Fibroblast of skin of right biceps (primary cell): ENCODE measurements at places on chromosomes 16 and 17.
A peak's percentile ranks its signal among the peaks of the same experiment; 100 is the strongest.

DNA sequence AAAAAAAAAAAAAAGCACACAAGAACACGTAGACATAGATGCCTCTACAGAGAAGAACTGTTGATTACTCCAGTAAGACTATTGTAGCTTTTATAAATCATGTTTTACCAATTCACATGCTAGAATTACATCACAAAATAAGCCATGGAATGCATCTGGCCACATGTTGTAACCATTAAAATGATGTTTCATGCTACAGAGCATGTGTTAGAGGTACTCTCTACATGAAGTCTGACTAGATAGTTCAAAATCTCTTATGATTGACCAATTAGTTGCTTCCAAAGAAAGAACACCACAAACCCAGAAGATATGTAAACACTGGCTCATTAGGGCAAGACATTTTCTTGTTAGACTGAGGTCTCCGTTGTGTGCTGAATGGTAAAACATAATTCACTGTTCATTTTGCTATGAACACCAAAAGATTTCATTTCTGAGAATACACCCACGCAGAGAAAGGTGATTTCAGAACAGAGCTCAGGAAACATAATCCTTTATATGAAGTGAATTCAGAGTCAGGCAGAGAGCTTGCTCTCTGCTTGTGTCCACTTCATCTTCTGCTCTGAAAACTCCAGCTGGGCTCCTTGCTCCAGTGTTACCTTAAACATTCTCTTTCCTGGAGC, 411.4 kb upstream of the SOX9 start:
- DNase-seq, result peak; percentile 44

DNA sequence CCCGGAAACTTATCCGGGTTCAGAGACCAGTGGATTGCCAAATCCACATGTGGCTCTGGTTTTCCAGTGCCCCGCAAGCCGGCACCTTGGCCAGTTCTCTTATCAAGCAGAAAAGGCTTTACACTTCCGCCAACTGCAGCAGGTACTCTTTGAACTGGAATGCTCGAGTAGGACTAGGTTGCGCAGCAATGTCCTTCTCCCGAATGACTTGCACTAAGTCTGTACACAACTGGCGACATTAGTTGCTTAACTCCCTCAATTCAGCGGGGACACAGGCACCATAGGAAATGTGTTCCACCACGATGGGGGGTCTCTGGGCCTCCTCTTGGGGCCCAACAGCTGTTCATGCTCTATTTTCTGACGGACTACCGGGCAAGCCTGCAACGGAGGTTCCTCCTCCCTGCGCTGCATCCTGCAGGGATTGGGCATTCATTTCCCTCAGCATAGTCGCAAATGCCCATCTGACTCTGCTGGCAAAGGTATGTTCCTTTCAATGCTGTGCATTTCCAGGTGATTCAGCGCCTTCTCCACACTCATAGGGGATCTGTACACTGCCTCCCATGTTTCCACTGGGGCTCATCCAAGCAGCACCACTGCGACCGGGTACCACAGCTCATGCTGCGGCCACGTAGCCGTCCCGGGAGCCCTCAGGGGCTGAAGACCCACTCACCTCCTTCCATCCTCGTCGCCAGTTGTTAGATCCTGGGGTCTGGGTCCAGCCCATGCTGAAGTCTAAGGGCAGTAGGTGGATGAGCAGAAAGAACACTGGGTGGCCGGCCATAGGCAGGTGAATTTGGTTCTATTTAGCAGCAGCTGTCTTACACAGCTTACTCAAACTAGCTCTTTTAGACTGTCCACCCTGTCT, 34.2 kb upstream of the APPBP2 start:
- DNase-seq, result no peak

DNA sequence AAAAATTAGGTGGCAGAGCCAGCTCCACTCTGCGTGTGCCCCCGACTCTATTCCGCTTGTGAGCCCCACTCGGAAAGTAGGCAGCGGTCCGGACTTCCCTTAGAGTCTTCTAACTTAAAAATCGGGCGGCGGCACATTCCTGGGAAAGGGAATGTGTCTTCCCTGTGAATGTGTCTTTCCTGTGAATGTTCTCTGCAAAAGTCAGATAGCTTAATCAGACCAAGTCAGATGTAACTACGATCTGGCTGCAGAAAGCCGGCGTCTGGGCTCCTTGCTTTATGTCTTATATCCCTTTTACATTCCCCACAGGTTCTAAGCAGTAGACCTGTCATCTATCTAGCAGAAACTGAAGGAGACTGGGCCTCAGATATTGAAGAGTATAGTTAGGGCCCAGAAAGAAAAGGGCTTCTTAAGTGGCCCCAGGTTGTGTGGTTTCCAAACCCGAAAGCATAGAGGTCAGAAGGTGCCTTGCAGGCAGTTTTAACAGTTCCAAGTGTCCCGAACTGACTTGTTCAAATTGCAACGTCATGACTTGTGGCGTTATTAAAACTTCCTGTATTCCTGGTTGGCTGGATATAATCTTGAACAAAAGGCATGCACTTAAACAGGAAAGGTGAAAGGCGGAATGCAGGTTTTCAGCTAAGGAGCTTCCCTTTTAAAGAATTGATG, 601 bp downstream of the PHKB start:
- peak; percentile 54 for DNase-seq

- DNase-seq, result no peak
Observed at GRCh38 chr16:2038382-2039231, 9.0 kb downstream of the NTHL1 start.

- no peak for DNase-seq
Observed at GRCh38 chr17:78689029-78689428, 93.0 kb downstream of the CYTH1 start.

DNA sequence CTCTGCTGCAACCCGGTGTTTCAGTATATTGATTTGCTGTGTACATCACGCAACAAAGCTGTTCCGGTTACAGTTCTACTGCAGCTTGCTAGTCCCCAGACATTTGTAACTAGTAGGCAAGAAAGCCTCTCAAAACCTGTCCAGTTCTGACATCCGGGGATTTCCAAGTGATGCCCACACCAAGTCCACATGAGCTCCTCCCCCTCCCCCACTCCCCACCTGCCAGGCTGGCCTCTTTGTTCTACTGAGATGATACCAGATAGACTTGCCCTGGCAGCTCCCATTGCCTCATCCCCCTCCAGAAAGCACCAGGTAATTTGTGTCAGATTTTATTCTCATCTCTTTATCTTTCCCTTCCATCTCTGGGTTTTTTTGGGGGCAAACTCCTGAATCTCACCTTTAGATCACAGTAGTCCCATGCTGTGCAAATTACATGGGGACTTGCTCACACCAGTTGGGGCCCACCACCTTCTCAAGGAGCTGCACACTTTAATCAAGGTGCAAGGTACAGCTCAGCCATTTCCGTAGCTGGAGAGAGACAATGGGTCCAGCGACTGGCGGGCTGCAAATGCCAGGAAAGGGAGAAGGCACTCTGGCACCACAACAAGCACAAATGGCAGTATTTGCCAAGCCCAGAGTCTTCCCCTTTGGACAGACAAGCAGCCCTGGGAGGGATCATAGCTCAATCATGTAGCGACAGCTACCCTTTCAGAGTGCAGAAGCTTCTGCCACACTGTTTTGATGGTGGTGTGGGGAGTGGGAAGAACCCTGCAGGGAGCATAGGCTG, 183.1 kb downstream of the CYLD start:
- no peak for DNase-seq

GRCh38 chr16:58509256-58510096, 5.8 kb upstream of the SETD6 start:
- DNase-seq, result no peak

DNA sequence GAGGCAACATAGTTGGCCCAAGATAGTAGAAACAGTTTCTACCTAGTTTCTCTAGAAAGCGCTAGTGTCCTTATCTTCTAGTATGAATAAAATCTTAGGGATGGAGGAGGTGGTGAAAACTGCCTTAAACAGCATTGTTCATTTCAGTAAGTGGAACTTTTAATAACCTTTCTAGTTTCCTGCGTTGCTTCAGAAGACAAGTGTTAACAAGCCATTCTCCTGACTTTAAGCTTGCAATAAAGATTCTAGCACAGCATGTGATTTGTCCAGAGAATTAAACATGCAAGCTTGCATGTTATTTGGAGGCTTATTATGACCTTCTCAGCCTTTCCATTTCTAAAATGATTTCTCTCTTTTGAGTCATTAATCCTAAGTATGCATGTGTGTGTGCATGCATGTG, 72.3 kb downstream of the TANGO6 start:
- DNase-seq, result no peak

DNA sequence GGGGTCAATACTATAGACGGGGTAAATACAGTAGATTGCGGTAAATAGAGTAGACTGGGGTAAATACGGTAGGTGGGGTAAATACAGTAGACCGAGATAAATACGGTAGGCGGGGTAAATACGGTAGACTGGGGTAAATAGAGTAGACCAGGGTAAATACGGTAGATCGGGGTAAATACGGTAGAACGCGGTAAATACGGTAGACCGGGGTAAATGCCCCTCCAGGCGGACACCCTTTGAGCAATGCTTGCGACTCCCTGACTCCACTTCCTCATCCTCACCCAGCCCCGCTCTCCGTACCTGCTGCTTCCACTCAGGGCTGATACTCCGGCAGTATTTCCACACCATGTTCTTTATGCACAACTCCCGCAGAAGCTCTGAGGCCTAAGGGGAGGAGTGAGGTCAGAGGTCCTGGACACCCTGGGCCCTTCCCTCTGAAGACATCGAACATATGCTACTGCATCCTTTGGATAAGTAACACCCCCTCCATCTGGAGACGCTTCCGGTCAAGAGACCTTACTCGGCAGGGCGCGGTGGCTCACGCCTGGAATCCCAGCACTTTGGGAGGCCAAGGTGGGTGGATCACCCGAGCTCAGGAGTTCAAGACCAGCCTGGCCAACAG, 13.3 kb upstream of the CRK start:
- DNase-seq, result peak; percentile 75

DNA sequence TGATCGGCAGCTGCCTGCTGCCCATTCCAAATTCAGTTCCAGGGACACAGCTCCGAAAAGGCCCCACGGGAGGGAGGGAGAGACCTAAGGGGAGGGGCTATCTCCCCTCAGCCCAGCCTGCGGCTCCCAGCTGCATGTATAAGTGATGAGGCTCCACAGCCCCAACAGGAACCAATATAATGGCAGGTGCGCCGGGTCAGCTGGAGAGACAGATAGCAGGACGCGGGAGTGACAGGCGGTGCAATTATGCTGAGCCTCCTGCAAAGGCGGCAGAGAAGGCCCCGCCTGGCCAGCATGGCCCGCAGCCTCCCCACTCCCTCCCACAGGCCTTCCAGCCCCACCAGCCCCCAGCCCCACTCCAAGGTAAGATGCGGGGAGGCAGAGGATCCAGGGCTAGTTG, 8.1 kb upstream of the C1QL1 start:
- DNase-seq, result no peak

DNA sequence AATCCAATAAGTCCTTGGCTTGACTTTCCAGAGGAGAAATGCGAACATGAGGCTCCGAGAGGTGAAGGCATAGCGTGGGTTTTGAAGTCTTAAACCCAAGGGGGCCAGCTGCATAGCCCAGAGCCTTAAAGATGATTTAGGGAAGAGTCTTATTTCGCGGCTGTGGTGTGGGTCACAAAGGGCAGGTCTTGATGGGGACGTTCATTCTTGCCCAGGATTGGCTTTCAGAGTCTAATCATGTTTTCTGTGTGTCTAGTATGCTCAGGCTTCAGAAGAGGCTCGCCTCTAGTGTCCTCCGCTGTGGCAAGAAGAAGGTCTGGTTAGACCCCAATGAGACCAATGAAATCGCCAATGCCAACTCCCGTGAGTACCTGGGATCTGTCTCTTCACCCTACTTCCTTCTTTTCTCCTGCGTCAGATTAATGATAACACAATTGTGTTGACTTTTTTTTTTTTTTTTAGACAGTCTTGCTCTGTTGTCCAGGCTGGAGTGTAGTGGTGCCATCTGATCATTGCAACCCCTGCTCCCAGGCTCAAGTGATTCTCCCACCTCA, 951 bp downstream of the RPL19 start:
- no peak for DNase-seq

DNA sequence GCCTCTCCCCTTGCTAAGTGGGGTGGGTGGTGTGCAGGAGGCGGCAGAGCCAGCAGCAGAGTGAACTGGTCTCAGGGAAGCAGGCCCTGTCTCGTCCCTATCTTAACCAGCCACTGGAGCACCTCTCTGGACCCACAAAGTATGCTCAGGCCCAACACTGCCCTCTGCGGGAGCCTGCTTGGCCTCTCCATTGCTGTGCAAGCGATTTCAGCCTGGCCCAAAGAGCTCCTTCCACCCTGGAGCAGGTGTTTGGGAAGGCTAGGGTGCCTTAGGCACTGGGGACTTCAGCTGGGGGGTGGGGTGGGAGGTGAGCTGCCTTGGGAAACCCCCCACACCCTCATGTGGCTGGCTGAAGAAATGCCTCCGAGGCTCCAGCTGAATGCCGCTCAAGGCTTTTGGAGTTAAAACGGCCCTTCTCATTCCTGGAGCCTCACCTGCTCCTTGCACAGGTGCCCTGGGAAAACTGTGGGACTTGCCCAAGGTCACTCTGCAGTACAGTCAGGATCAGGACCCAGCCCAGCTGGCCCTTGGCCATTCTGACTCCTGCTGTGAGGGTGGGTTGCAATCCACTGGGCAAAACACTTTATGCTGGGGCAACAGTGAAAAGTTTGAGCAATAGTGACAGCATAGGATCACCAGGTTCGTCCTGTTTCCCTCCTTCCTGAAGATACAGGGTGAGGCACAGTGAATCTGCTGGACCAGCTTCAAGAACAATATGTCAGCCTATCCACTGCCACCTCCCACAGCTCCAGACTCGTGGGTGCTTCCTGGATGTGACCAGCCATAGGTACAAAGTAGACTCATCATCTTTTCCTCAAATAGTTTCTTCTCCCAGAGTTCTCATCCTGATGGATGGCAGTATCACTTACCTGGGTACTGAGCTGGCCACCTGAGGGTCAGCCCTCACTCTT, 5.9 kb upstream of the UBE2O start:
- peak; percentile 42 for DNase-seq

GRCh38 chr17:385178-385835, 32.7 kb upstream of the RPH3AL start:
- DNase-seq, result peak; percentile 18

DNA sequence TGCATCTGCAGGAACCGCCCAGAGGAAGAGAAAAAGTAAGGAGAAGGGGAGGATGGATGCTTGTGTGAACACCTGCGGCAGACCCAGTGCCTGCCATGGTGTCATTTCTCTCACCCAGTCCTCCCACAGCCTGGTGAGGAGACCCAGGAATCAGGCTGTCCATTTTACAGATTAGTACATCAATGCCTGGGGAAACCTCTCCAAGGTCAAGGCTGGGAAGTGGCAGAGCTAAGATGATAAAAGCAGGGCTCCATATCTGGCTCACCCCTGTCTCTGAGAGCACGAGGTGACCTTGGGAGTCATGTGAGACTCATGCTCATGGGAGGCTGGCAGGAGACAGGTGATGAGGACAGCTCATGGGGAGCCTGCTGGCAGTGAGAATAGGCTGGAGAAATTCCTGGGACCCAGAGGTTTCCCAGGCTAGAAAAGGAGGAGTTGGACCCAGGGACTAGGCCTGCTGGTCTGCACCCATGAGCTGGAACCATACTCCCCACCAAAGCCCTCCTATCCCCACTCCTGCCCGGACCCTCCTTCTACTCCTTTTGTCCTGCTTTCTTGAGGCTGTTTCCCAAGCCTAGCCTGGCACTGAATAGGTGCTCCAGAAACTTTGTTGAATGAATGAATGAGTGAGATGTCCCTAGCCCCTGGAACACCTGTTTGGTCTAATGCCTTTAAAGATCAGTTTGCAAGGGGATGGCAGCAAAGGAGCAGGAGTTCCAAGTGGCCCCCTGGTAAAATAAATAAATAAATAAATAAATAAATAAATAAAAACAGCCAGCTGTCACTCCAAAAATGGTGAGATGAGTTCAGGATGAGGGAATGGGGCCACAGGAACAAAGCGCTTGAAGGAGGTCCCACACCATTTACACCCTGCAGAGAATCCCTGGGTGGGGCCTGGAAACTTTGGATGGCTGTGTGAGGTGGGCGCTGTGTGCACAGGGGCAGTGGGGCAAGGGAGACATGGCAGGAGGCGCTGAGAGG, 1.6 kb downstream of the ZNF629 start:
- no peak for DNase-seq
